ENCODE measurements at places on chromosomes 4 and X. TPM values are rescaled to one million over a fixed set of nuclear protein-coding genes. Genes with fewer than 3 reads are reported as not detected.

IL21 gene
- not detected for total RNA-seq

PGRMC1 gene
- 137 TPM for total RNA-seq

GPR34 gene
- total RNA-seq = not detected

DCAF12L1 gene
- total RNA-seq = 0.11 TPM

H2BW2 gene
- not detected for total RNA-seq
